ENCODE measurements at places on chromosomes 16 and 17. TPM values are rescaled to one million over a fixed set of nuclear protein-coding genes. Genes with fewer than 3 reads are reported as not detected.

NRN1L gene
- 2.3 TPM for total RNA-seq

CACNG3 gene
- not detected for total RNA-seq

KRTAP9-8 gene
- total RNA-seq: not detected

HAP1 gene
- total RNA-seq: not detected

G6PC1 gene
- total RNA-seq: not detected

SEPTIN12 gene
- total RNA-seq: not detected

HLF gene
- 25.7 TPM for total RNA-seq

RCVRN gene
- total RNA-seq: 0.10 TPM

NGFR gene
- total RNA-seq: 2.3 TPM

GRCh38 chr16:19559242-19559910, 3.9 kb downstream of the VPS35L start:
- H3K27ac ChIP-seq: no peak overlapping the region
- no peaks in the 10 kb centered on the region for H3K27me3 ChIP-seq
- no peak for DNase-seq
- H3K36me3 ChIP-seq: no peaks in the 10 kb centered on the region

DNA sequence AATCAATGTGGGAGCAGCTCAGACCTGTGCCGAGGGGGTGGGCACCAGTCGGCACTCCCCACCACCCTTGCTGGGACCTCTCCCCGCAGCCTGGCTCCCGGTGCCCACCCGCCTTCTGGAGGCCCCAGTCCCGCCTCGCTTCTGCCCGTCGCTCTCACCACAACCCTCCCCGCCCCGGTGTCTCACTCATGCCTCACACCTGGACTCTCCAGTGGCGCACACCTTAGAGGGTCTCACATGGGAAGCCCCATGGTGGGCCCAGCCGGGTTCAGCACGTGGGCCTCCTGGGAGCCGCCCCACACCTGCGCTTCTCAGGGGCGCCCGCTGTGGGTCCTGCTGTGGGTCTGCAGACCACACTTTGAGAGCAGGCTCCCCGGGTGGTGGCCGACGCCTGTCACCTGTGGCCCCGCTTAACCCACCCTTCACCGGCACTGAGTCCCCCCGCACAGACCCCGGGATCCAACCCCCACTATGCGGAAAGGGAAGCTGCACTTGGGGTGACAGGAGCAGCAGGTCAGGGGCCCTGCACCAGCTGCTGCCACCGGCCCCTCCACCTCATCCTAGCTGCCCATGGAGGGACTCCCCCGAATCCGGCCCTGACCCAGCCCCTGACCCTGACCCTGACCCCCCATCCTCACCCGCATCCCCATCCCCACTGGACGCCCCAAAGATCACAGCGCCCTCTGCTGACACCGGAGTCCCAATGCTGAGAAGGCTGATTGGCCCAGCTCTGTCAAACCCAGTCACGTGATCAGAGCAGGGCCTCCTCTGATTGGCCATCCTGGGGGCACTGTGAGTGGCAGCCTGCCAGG, 27.4 kb upstream of the SLC38A10 start:
- no peak overlapping the region for H3K27ac ChIP-seq
- no peaks in the 10 kb centered on the region for H3K27me3 ChIP-seq
- H3K36me3 ChIP-seq: no peaks in the 10 kb centered on the region
- H3K4me3 ChIP-seq: no peak overlapping the region

- H3K27ac ChIP-seq: no peak overlapping the region
- no peak overlapping the region for H3K4me3 ChIP-seq
- no peaks in the 10 kb centered on the region for H3K36me3 ChIP-seq
- H3K27me3 ChIP-seq: no peaks in the 10 kb centered on the region
- no peak for DNase-seq
- no peaks in the 10 kb centered on the region for H3K4me1 ChIP-seq
These were observed 19.5 kb upstream of the RBFOX1 start for GRCh38 chr16:7313170-7313569.

- H3K27ac ChIP-seq: no peak overlapping the region
- no peaks in the 10 kb centered on the region for H3K36me3 ChIP-seq
- H3K4me3 ChIP-seq: no peak overlapping the region
- no peaks in the 10 kb centered on the region for H3K27me3 ChIP-seq
- peaks cover 12% of the 10 kb centered on the region for H3K4me1 ChIP-seq
- DNase-seq: no peak
These were observed 31.9 kb downstream of the TENT4B start for GRCh38 chr16:50185005-50185505.

DNA sequence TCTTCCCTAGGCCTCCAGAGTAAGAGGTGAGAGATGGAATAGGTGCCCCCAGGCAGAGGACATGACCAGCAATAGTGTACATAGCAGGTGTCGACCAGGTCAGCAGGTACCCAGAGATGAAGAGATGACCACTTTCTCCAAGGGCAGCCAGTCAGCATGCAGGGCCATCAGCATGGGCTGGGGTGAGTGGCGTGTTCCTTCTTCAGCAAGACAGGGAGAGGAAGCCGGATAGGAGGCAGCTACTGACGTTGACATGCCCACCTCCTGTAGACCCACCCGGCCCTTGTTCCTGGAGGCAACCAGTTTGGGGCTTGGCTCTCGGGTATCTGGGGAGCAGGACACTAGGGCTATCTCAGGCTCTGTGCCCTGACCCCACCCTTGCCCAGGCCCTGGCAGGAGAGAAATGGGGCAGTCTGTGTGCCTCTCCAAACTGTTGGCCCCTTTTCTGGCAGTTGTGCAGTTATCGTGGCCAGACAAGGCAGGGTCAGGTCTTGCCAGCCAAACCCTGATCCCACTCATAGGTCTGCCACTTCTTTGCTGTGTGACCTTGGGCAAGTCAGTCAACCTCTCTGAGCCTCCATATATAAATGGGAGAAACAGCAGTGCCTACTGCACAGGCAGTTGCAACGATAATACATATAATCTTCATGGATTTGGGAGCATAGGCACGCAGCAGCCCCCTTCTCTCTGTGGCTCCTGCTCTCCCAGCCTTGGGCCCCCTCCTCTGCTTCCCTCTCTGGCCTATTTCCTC, 1.4 kb upstream of the NDRG4 start:
- H3K27ac ChIP-seq: no peak overlapping the region
- H3K4me3 ChIP-seq: no peak overlapping the region
- peaks cover 15% of the 10 kb centered on the region for H3K4me1 ChIP-seq
- no peaks in the 10 kb centered on the region for H3K36me3 ChIP-seq
- peaks cover 5% of the 10 kb centered on the region for H3K27me3 ChIP-seq
- DNase-seq: no peak

- H3K27me3 ChIP-seq: no peaks in the 10 kb centered on the region
- H3K27ac ChIP-seq: no peak overlapping the region
- peaks cover 37% of the 10 kb centered on the region for H3K4me1 ChIP-seq
- peak overlapping the region; percentile 54 for H3K4me3 ChIP-seq
These were observed 31.4 kb downstream of the ACTG1 start for GRCh38 chr17:81481073-81481799.

GRCh38 chr16:78972986-78973385, 627.6 kb downstream of the MAF start:
- H3K4me3 ChIP-seq: no peak overlapping the region
- no peaks in the 10 kb centered on the region for H3K27me3 ChIP-seq
- H3K4me1 ChIP-seq: no peaks in the 10 kb centered on the region

- H3K27ac ChIP-seq: no peak overlapping the region
- no peaks in the 10 kb centered on the region for H3K36me3 ChIP-seq
- no peaks in the 10 kb centered on the region for H3K27me3 ChIP-seq
- DNase-seq: peak; percentile 68
- no peak overlapping the region for H3K4me3 ChIP-seq
These were observed 41.7 kb upstream of the JPH3 start for GRCh38 chr16:87560428-87561199.

DNA sequence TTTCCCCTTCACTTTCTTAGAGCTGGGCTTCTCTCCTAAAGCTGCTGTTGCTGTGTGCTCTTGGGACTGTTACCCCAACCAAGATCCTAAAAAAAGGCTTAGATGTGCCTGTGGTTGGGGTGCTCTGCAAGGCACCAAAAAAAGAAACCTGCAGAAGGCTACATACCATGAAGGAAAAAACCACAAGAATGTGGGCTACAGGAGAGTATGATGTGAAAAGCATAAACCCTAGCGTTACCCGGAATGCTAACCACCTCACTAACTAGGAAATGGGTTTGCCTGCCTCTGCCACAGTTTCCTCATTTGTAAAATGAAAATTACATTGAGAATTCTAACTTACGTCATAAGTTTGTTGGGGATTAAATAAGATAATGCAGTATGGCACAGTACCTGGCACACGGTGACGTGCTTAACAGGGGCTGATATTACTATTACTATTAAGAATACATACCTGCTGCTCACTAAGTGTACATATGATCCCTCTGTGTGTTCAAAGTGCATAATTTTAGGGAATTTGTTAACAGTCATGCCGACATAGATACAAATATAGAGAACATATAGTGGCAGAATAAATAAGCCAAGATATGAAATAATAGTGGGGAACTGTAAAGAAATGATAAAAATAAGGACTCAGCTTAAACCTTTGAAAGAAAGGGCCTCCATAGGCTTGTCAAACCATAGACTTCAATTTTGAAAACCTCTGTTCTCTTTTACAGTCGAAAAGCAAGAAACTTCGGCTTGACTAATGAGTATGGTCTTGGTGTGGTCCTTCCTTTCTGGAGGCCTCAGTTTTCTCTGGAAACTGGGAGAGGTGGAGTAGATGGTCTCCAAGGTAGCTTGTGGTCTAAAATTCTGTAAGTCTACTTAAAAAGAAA, 177.8 kb upstream of the TBX2 start:
- H3K27ac ChIP-seq: no peak overlapping the region
- H3K4me1 ChIP-seq: peaks cover 44% of the 10 kb centered on the region
- no peaks in the 10 kb centered on the region for H3K27me3 ChIP-seq
- no peaks in the 10 kb centered on the region for H3K36me3 ChIP-seq
- no peak for DNase-seq

- H3K4me3 ChIP-seq: no peak overlapping the region
- H3K27ac ChIP-seq: no peak overlapping the region
- no peaks in the 10 kb centered on the region for H3K27me3 ChIP-seq
These were observed 102.7 kb downstream of the CLEC16A start for GRCh38 chr16:11047057-11047456.

GRCh38 chr17:50238601-50239280, 35.5 kb upstream of the TMEM92 start:
- H3K36me3 ChIP-seq: no peaks in the 10 kb centered on the region
- DNase-seq: no peak
- no peak overlapping the region for H3K27ac ChIP-seq
- H3K4me1 ChIP-seq: no peaks in the 10 kb centered on the region
- no peaks in the 10 kb centered on the region for H3K27me3 ChIP-seq
- no peak overlapping the region for H3K4me3 ChIP-seq

- DNase-seq: no peak
- H3K36me3 ChIP-seq: no peaks in the 10 kb centered on the region
- no peak overlapping the region for H3K4me3 ChIP-seq
- H3K27me3 ChIP-seq: no peaks in the 10 kb centered on the region
- H3K27ac ChIP-seq: no peak overlapping the region
These were observed 727.5 kb downstream of the KCNJ2 start for GRCh38 chr17:70896843-70897242.

GRCh38 chr17:76275382-76276068, 10.4 kb downstream of the UBALD2 start:
- H3K27me3 ChIP-seq: no peaks in the 10 kb centered on the region
- no peak overlapping the region for H3K27ac ChIP-seq
- no peak overlapping the region for H3K4me3 ChIP-seq

- H3K4me3 ChIP-seq: peak overlapping the region; percentile 22
- peak overlapping the region; percentile 12 for H3K27ac ChIP-seq
- peaks cover 15% of the 10 kb centered on the region for H3K4me1 ChIP-seq
These were observed 15.7 kb downstream of the ETV4 start for GRCh38 chr17:43530288-43531081.

GRCh38 chr16:4743226-4743878, 9.0 kb downstream of the DNAAF8 start:
- H3K4me3 ChIP-seq: peak overlapping the region; percentile 37
- DNase-seq: no peak
- no peaks in the 10 kb centered on the region for H3K27me3 ChIP-seq
- H3K4me1 ChIP-seq: peaks cover 7% of the 10 kb centered on the region
- no peak overlapping the region for H3K27ac ChIP-seq
- no peaks in the 10 kb centered on the region for H3K36me3 ChIP-seq

- no peaks in the 10 kb centered on the region for H3K27me3 ChIP-seq
- no peak overlapping the region for H3K4me3 ChIP-seq
- H3K4me1 ChIP-seq: peaks cover 18% of the 10 kb centered on the region
- H3K27ac ChIP-seq: no peak overlapping the region
These were observed 64.4 kb downstream of the KSR1 start for GRCh38 chr17:27520491-27521185.

DNA sequence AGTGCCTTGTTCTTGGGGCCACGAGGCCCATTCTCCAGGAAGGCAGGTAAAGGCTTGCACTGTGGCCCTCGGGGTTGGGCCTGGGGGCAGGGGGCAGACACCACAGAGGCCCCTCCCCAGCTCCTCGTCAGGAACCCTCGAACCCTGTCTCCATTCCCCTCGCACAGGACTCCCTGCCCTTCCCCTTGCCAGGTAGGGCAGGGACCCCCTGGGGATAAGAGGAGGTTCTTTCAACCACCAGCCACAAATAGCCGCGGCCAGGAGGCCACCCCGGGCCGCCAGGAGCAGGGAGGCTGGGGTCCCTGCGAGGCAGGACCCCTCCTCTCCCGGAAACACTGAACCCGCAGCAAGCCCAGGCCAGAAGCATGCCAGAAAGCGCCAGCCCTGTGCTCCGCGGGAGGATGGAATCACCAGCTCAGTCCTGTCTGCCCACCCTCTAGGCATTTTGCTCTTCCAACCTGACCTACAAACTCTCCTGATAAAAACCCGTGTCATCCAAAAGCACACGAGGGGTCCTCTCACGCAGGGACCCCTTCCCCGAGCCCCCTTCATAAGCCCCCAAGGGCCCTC, 45.6 kb downstream of the SLC47A1 start:
- peaks cover 18% of the 10 kb centered on the region for H3K27me3 ChIP-seq
- H3K4me1 ChIP-seq: peaks cover 11% of the 10 kb centered on the region
- peak; percentile 70 for DNase-seq
- no peaks in the 10 kb centered on the region for H3K36me3 ChIP-seq
- H3K4me3 ChIP-seq: peak overlapping the region; percentile 46

All from upper lobe of left lung (tissue), 6 donors.